Activated CD8-positive, alpha-beta memory T cell treated with anti-CD3 and anti-CD28 coated beads for 4 hours (primary cell): ENCODE measurements at places on chromosomes 7 and 10.

- DNase-seq = no peak
These were observed 343.7 kb upstream of the GALNT17 start for GRCh38 chr7:70788276-70788675.

GRCh38 chr7:141700848-141701371, 1.1 kb downstream of the DENND11 start:
- no peak for DNase-seq

- no peak for DNase-seq
These were observed 178.7 kb upstream of the PRSS58 start for GRCh38 chr7:142436601-142437000.

DNA sequence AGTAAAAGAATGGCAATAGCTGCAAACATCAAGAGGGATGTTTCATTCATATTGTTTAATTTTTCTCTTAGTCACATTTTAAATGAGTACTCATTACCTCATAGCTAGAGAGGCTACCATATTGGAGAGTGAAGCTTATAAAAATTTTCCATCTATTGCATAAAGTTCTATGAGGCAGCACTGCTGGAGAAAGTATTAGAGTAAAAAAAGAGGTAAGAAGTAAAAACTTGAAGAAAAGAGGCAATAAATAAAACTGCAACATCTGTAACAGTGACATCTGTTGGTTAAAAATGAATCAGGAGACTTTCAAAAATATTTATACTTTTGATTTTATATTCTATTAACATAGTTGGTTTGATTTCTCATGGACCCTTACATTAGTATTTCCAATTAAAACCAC, 284.5 kb upstream of the SEMA3D start:
- no peak for DNase-seq

DNA sequence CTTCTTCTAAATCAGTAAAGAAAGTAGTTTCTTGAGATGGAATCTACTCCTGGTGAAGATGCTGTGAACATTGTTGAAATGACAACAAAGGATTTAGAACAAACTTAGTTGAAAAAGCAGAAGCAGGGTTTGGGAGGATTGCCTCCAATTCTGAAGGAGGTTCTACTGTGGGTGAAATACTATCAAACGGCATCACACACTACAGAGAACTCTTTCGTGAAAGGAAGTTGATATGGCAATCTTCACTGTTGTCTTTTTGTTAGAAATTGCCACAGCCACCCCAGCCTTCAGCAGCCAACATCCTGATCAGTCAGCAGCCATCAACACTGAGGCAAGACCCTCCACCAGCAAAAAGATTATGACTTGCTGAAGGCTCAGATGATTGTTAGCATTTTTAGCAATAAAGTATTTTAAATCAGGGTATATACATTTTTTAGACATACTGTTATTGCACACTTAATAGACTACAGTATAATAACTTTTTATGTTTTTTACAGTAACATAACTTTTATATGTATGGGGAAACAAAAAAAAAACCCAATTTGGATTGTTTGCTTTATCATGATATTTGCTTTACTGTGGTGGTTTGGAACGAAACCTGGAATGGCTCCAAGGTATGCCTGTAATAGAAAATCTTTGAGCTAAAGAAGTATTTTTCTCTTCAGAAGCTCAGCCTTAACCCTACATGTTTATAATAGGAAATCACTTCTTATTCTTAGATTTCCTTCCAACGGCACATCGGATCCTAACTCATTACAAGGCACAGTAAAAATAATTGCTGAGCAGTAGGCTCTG, 257.3 kb downstream of the LRMDA start:
- DNase-seq = no peak

DNA sequence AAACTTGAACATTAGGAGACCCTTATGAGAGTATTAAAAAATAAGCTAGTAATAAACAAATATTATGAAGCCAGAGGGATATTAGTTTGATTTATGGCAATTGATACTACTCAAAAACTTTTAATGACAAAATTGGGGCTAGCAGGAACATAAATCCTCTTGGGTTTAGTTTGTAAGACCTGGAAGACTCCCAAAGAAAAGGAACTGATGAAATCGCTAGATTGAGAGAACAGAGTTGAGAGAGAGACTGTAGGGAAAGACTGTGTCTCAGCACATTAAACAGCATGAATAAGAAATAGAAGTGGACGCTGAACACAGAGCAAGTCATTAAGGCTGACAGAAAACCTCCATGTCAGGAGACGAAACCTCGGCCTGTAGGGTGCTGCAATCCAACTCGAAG, 56.4 kb downstream of the ICA1 start:
- DNase-seq = no peak

DNA sequence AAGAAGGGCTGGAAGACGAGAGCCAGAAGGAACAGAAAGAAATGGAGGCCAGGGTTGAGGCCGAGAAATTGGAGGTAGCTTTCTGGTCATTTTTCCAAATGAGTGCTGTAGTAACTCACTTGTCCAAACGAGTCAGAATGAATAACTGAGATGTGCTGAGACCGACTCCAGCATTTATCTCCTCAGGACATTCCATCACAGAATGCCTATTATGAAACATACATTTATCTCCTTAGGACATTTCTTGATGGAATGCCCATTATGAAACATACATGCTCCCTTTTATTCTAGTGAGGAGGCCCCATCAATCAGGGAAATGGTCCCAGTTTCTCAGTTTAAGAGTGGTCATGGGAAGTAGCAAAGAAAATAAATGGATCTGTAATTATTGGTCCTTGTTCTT, 16.5 kb downstream of the AVL9 start:
- DNase-seq = no peak

- no peak for DNase-seq
These were observed 219.8 kb downstream of the ZMYND11 start for GRCh38 chr10:354901-355617.

DNA sequence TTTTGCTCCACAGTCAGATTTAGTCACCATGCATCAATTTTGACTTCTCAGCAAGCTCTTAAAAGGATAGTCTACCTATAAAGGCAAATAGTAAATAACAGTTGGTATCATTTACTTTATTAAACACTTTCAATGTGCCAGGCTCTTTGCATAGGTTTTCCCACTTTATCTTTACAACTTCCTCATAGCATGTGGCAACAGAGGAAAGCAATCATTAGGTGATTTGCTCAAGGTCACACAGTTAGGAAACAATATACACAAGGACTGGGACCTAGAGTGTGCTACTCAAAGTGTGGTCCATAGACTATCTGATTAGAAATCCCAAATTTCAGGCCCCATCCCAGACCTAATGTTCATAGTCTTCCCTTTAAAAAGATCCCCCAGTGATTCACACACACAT, 212.3 kb downstream of the MTERF1 start:
- no peak for DNase-seq

- DNase-seq = no peak
These were observed 22.4 kb downstream of the ADGRA1 start for GRCh38 chr10:133110133-133110532.

DNA sequence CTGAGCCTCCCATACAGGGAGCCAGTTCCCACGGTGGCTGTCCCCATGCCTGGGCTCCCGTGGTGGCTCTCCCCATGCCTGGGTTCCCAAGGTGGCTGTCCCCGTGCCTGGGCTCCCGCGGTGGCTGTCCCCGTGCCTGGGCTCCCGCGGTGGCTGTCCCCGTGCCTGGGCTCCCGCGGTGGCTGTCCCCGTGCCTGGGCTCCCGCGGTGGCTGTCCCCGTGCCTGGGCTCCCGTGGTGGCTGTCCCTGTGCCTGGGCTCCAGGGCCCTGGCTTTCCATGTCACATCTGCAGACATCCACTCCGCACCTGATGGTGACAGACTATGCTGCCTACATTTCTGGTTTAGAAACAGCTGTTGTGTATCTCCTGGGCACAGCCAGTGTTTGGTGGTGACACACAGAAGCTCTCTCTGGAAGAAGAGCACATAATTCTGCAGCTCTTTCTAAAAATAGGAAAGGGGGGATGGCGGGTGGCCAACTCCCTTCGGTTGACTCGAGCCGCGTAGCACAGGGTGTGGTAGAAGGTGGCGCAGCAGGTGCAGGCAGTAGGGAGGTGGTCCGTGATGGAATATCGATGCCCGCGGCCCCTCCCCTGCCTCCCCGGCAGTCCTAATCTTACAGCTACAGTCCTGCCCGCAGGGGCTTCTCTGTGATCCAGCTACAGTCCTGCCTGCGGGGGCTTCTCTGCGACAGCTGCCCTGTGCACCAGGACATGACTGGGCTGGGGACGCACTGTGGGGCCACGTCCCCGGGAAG, 251.2 kb downstream of the DNAJB6 start:
- no peak for DNase-seq

DNA sequence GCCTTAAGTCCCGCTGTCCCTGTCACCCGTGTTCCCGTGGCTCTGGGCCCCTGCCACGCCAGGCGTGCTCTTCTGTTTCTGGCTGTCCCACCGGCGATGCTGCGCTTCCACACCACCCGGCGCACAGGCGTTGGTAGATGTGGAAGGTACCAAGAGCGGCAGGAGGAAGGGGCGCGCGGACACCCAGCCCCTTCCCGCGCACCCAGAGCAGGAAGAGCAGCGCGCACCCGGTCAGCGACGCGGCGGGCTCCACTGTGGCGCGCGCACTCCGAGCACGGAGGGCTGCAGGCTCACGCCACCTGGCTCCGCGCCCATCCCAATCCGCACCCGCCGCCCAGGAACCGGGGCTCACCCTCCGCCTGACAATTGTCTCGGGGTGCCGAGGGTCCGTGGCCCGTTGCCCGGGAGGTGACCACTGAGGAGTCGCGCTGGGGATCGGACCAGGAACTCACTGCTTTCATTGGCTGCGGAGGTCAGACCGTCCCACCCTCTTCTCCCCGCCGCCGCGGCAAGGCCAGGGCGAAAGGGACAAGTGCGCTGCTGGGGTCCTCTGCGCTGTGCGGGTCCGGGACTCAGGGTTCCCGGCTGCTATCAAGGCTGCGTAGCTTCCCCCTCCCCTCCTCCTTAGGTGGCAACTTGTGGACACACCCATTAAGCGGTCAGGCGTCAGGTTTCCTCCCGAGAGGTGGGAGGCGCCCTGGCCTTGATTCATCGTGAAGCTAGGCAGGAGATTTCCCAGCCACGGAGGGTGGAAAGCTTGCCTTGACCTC, 121.6 kb upstream of the ZNF92 start:
- DNase-seq = no peak

- DNase-seq = no peak
These were observed 49.6 kb downstream of the LGI1 start for GRCh38 chr10:93807371-93807770.

DNA sequence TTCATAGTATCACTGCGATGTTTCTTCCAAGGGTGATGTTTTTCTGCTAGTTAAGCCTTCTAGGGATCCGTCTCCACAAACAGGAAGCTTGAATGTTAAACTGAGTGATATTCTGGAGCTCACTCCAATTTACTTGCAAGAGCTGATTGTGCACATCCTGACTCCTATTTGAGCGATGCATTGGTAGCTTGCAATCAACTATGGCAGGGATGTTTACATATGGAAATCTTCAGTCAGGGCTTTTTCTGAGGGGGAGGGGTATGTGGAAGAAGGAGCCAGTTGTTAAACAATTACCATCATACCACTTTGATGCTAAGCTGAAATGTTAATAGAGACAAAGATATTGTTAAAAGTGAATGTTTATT, 43.2 kb upstream of the NXPH1 start:
- no peak for DNase-seq

- DNase-seq = no peak
These were observed 186.7 kb upstream of the ANK3 start for GRCh38 chr10:60576130-60577069.

DNA sequence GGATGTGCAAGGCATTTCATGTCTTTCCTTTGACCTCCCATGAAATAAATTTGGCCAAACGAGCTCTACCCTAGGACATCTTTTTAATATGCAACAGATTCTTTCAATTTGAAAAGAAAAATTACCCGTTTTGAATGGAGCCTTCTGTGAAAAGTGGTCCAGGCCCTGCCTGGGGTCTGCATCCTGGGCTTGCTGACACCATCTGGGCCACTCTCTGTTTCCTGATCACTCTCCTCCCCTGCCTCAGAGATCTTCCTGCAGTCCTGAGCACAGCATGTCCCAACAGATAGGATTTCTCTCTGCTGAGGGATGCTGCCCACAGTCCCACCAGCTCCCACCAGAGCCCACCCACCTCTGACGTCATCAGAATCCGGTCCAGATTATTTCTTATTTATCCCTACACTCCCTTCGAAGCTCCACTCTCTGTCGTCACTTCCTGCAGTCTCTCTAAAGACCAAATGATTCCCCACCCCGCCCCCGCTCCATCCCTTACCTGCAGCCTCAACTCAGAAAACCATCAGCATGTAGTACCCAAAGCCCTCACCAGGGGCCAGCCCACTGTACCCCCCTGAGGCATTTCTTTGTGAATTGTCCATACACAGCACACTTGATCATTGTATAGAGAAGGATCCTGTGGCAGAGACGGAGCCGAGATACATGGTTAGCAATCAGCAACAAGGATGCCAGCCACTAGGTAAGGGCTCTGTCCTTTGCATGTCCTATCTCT, 192.1 kb upstream of the MGMT start:
- no peak for DNase-seq

GRCh38 chr10:86599729-86600128, 54.6 kb upstream of the OPN4 start:
- no peak for DNase-seq

DNA sequence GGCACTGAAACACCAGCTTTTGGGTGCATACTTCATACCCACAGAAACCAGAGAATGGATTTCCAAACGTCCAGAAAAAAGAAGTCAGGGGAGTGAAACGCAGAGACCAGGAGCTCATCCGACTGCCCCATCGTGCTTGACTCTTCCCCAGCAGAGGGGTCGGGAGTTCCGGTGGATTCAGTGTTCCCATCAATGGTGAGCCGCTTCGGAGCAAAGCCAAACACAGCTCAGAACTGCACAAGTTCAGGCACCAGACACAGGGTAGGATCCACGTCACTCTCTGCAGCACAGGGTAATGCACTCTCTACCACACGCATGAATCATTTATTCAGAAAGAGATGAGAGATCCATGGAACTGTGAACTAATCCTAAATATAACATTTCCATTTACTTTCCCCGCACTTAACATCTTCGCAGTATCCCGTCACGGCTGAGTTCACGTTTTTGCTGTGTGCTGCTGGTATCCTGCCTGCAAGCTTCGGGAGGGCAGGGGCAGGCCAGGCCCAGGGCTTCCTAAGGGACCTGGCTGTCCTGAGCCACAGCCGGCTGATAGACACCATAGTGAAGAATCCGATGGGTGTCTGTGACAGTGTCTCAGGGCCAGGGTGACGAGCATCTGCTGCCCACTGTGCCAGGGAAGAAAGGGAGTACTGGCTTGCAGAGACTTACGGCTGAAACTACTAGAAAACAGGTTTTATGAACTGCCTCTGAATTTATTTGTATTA, 545.3 kb downstream of the PTPRN2 start:
- no peak for DNase-seq

DNA sequence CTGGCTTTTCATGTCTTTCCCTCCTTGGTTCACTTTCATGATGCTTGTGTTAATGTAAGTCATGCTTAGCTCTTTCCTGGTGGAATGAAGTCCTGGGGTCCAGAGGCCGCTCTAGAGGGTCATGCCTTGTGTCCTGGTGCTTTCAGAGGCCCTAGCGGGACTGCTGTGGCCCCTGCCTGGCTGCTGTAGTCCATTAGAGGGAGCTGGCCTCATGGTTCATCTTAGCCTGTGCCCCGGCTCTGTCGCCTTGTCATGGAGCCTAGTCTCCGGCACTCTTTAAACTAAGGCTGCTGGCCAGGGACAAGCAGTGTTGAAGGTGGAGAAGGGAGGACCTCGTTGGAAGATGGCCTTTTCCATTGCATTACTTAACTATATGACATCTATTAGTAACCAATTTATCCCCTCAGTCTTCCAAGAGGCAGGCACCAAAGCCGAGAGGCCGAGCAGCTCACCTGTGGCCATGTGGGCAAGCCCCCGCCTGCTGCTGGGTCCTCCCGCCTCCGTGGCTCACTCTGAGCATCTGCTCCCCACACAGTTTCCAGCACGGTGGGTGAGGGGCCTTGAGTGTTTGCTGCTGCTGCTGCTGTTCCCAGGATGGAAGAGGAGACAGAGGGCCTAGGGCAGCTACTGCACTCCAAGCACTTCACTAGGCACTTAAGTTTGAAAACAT, 5.0 kb upstream of the NDUFB2 start:
- no peak for DNase-seq
